ENCODE measurements at places on chromosomes 5 and 9.
A peak's percentile ranks its signal among the peaks of the same experiment; 100 is the strongest.

- no peak for DNase-seq
These were observed 21.6 kb downstream of the NEUROG1 start for GRCh38 chr5:135514116-135514515.

- no peak for DNase-seq
These were observed 15.5 kb upstream of the LOX start for GRCh38 chr5:122093415-122094180.

DNA sequence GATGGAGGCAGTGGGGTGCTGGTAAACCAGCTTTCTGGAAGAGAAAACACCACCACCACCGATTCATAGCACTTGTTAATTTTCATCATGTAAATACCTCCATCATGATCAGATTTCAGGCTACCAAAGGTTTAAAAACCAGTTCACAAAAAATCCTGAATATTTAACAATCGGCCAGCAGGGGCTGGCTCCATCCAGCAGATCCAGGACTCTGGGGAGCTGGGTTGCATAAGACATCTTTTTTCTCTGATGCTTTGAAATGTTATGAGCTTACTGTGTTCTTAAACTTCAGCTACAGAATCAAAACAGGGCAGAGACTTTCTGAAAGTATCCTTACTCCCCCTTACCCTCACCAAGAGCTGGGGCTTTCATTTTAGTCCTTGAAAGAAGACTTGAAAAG is 14.6 kb upstream of the RNF183 start:
- no peak for DNase-seq

GRCh38 chr9:129093602-129094386 is 12.9 kb downstream of the DOLPP1 start:
- DNase-seq: no peak

GRCh38 chr5:89929173-89929572 is 480.4 kb downstream of the CETN3 start:
- no peak for DNase-seq

DNA sequence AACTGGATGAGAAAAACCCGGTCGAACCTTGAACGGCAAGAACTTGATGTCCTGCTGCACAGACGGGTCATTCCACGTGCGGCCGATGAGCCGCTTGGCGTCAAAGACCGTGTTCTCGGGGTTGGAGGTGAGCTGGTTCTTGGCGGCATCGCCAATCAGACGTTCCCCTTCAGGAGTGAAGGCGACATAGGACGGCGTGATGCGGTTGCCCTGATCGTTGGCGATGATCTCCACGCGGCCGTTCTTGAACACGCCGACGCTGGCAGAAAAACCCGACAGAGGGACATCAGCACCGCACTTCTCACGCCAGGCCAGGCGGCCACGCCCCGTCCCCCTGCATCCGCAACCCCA is 519 bp downstream of the HSPA5 start:
- DNase-seq: peak; percentile 16

DNA sequence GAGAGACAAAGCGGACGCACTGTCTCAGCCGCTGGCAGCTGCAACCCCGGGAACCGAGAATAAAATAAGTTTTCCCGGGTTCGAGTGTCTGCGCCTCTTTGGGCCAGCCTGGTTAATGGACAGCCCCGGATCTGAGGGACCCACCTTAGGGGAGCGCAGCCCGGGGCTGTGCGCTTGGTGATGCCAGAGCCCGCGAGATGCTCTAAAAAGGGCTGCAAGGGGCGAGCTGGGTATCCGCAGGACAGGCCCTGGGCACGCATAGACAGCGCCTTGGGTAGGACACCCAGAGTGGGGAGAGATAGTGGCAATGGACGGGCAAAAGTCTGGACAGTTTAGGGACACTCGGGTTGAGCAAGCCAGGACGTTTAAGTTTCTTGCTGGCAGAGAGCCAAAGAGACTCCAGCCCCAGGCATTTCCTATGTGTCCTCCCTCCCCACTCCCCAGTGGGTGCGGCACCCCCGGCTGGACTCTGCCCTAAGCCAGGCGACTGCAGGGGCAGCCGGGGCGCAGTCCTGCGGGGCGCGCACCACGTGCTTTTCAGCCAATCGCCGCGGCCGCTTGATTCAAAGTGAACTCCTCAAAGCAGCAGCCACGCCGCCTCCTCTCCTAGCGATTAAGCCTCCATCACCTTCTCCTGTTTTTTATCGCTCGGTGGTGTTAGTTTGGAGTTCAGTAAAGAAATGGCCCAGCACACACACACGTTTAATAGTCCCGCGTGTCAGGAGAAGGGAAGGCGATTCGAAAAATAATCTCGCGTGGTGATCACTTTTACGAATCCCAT is 616 bp upstream of the ENC1 start:
- peak; percentile 74 for DNase-seq

DNA sequence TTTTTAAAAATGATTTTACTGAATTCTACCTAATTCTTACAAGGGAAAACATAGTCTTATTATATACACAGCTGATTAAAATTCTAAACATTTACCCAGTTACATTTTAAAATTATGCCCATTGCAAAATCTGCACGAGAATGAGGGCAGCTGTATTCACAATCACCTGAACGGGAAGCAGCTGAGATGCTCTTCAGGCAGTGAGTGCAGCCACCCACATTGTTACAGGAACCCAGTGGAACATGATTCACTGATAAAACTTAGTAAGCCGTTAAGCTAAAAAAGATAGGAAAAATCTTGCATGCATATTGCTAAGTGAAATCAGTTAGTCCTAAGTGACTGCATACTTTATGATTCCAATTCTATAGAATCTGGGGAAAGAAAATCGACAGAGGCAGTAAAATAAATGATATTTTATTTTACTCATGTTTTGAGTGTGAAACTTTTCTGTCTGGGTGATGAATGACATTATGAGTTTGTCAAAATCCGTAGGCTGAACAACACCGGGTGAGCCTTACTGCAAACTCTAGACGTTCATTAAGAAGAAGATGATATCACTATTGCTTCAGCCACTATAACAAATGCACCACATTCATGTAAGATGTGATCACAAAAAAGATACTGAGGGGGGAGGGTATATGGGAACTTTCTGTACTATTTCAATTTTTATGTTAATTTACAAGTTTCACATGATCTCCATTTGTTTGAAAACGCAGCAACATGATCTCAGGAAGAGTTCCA is 39.1 kb upstream of the FLT4 start:
- DNase-seq: no peak

DNA sequence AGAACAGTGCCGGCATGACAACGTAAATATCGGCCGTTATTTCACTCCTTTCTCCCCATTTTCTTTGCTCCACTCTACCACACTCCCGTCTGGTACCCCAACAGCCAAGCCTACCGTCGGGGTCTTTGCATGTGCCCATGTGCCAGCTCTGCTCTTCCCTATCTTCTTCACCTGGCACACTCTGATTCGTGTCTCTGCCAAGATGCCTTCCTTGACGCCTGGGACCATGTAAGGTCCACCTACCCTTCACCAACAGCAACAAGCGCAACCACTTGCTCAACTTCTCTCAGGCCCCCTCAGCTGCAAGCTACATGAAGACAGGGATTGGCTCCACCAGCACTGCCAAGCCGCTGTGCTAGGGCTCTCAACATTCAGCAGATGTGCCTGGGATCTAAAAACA is 4.4 kb downstream of the MGAT1 start:
- no peak for DNase-seq

GRCh38 chr9:121830441-121831140 is 179.2 kb downstream of the DAB2IP start:
- DNase-seq: no peak

- no peak for DNase-seq
These were observed 232.0 kb downstream of the PLK2 start for GRCh38 chr5:58227858-58228257.

DNA sequence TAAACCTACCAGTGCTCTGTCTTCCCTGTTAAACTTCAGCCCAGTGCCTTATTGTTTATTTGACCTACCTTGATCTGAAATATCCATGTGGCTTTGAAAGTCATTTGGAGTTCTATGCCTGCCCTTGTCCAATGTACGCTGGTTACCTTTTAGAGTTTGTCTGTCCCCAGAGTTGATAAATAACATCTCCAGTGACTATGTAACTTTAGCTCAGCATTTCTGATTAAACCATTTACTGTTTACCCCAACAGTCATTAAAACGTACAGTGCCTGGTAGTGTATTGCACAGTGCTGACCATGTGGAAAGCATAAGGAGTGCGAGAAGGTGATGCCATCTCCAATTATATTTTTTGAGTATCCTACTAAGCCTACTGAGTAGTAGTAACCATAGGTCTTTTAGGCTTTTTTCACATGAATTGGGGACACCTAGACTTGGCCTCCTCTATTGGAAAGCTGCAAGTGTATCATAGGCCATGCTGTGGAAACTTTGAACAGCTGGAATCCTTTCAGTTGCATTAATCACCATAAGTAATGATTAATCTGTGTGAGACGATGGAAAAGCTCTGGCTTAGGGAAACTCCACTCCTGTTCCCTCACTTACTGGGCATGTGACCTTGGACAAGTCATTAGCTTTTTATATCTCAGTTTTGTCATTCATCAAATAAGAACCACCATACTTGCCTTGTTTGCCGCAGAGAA is 93.5 kb downstream of the MAST4 start:
- DNase-seq: no peak

DNA sequence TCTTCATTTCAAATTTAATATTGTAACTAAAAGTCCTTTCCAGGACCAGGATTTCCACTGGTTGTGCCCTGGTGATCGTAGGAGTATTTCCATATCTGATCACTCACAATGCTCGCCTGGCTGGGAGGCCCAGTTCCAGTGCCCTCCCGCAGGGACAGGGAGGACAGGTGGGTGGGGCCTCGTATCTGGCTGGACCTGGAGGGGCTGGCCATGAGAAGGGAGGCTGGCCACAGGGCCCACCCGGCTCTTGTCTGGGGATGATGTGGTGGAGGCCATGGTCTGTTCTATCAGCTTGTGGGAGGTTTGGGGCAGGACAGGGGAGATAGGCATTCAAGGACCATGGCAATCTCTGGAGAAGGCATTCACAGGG is 286.4 kb downstream of the GADD45G start:
- DNase-seq: no peak

- DNase-seq: no peak
These were observed 33.4 kb upstream of the ANXA1 start for GRCh38 chr9:73118286-73118685.

GRCh38 chr9:121764371-121764730 is 112.9 kb downstream of the DAB2IP start:
- no peak for DNase-seq

- no peak for DNase-seq
These were observed 39.7 kb upstream of the NIPBL start for GRCh38 chr5:36836831-36837230.

- DNase-seq: no peak
These were observed 166.1 kb downstream of the CACNA1B start for GRCh38 chr9:138043411-138044345.

DNA sequence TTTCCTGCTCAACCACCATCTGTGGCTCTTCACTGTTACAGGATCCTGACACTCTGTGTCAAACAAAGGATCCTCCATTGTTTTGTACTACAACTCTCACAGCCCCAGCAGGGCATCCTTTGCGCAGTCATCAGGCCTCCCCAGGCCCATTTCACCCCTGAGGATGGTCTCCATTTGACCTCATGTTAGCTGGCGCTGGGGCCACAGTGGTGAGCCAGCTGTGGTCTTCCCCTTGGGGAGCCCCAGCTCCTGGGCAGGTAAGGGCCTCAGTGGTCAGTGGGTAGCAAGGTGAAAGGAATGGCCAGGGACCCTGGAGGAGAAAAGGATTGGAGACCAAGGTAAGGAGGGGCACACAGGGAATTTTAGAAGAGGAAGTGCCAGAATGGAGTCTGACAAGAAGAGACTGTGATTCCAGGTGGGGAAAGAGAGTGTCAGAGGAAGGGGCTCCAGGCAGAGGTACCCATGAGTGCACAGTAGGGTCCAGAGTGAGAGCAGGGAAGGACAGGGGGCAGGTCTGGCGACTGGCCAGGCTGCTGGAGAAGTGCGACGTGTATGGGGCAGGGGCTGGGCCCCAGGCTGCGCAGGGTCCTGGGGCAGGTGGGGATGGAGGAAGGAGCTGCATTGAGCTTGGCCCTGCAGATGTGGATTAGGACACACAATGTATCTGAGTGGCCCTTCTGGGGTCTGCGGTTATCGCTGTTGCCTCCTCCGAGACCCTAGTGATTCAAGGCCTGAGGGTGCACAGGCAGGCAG is 109.9 kb downstream of the PHF2 start:
- no peak for DNase-seq

- DNase-seq: no peak
These were observed 1074.7 kb downstream of the MAT2B start for GRCh38 chr5:164580155-164580554.

GRCh38 chr5:77635067-77635916 is 3.2 kb downstream of the OTP start:
- DNase-seq: no peak

DNA sequence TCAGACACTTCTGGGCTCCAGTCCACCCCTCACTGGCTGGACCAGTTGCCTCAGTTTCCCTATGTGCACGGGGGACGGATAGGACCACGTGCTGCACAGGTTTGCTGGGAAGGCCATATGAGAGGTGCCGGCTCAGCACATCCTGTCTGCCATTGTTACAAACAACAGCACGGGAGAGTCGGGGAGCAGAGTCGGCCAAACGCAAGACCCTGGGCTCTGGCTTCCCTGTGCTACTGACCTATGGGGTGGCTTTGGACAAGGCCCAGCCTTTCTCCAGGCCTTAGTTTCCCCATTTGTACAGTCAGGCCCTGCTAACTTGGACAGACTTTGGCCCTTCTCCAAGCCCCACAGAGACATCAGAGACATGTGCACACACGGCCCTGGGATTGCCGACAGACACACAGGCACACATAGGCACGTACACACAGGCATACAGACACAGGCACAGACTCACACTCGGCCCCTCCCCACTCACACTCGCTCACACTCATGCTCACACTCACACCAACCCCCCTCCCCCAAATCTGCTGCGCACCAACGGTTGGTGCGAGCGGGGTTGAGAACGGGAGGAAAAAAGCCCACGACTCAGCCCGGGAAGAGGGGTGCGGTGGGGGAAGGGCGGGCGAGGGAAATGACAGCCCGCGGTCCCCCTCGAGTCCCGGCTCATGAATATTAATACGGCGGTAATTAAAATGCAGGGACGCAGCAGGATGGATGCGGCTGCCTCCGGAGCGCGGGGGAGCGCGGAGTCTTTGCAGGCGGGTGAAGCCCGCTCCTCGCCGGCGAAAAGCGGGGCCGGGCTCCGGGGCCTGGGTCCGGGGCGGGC is 133.0 kb downstream of the C9orf50 start:
- peak; percentile 57 for DNase-seq

GRCh38 chr5:128213340-128213739 is 129.8 kb downstream of the SLC12A2 start:
- peak; percentile 76 for DNase-seq

- DNase-seq: peak; percentile 44
These were observed 117.0 kb upstream of the GNA14 start for GRCh38 chr9:77764894-77765780.

GRCh38 chr9:94624629-94625028 is 14.7 kb downstream of the FBP1 start:
- DNase-seq: no peak

GRCh38 chr9:127904561-127905003 is 5.2 kb upstream of the ST6GALNAC6 start:
- no peak for DNase-seq
